ENCODE measurements at places on chromosomes 3 and 15. TPM values are rescaled to one million over a fixed set of nuclear protein-coding genes. Genes with fewer than 3 reads are reported as not detected.

The WDR76 gene
- 11.7 TPM for total RNA-seq

The CYP1A2 gene
- not detected for total RNA-seq

The ATP10A gene
- 7.0 TPM for total RNA-seq

The TTC14 gene
- total RNA-seq, result 15.4 TPM

The MORC1 gene
- not detected for total RNA-seq

The THPO gene
- not detected for total RNA-seq

The HIGD2B gene
- not detected for total RNA-seq

The ADIPOQ gene
- not detected for total RNA-seq

The TRIM42 gene
- not detected for total RNA-seq

The TMCC1 gene
- 39.9 TPM for total RNA-seq

The MCF2L2 gene
- 0.15 TPM for total RNA-seq

The ZNF385D gene
- not detected for total RNA-seq

The GOLGA6D gene
- total RNA-seq, result not detected

The MCTP2 gene
- not detected for total RNA-seq

The DAPK2 gene
- total RNA-seq, result 2.4 TPM

The CLRN1 gene
- not detected for total RNA-seq

The GP5 gene
- total RNA-seq, result not detected

The CHRFAM7A gene
- total RNA-seq, result 3.8 TPM

The TPRA1 gene
- total RNA-seq, result 49.4 TPM

The GRK7 gene
- not detected for total RNA-seq

The PRR20G gene
- total RNA-seq, result 0.14 TPM

The HHATL gene
- not detected for total RNA-seq

The GMPPB gene
- 21.3 TPM for total RNA-seq

The SLCO2A1 gene
- 0.07 TPM for total RNA-seq

The SLC9C1 gene
- not detected for total RNA-seq

The GOLGA8G gene
- total RNA-seq, result not detected

The DNAH12 gene
- 0.19 TPM for total RNA-seq

The GOLGA8H gene
- 2.4 TPM for total RNA-seq

The CASR gene
- not detected for total RNA-seq

The SNRPA1 gene
- total RNA-seq, result 111 TPM

The FAM227B gene
- total RNA-seq, result 0.96 TPM

The GOLGA6L7 gene
- total RNA-seq, result not detected

The UBE3A gene
- total RNA-seq, result 25.7 TPM

The PTH1R gene
- 0.37 TPM for total RNA-seq

Data from A549 treated with CpdA at 1 μM for 4 hours (cell line).